Stimulated activated CD4-positive, alpha-beta T cell treated with anti-CD3 and anti-CD28 coated beads, Interleukin-15, amount 100 ng/mL, for 1 hour (primary cell): ENCODE measurements at places on chromosomes 13 and 19.

- no peak for DNase-seq
Observed at GRCh38 chr19:40550951-40551350, 25.7 kb upstream of the SHKBP1 start.

- no peak for DNase-seq
Observed at GRCh38 chr19:7999376-7999775, 6.1 kb downstream of the ELAVL1 start.

DNA sequence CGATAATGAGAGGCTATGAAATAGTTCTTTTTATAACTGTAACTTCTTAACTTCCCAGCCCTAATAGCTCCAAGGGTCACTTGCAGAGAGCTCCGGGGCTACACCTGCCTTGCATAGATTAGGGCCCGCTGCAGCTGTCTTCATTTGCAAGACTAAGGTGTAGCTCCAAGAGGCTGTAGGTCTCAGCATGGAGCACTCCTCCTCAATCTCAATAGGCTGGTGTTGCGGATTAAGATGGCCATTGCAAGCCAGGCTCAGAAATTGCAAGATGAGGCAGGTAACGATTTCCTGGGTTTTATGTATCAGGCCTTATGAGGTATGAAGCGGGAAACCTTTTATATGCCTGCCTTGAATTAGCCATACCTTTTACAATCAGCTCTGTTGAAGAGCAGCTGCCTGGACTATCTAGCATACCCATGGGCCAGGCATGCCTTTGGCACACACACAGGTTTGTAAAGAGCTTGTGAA, 185.7 kb downstream of the TM9SF2 start:
- DNase-seq, result no peak

DNA sequence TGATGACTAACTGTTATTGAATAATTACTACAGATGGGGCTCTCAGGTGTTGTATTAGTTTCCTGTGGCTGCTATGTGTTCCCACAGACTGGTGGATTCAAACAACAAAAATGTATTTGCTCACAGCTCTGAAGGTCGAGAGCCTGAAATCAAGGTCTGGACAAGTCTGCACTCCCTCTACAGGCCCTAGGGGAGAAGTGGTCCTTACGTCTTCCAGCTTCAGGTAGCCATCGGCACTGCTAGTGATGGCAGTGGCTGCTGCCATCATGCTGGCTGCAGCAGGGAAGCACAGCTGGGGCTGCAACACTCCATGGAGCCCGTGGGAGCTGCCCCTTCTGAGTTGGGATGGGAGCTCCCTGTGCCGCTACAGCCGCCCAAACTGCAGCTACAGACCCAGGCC, 1.9 kb downstream of the TEX26 start:
- no peak for DNase-seq

DNA sequence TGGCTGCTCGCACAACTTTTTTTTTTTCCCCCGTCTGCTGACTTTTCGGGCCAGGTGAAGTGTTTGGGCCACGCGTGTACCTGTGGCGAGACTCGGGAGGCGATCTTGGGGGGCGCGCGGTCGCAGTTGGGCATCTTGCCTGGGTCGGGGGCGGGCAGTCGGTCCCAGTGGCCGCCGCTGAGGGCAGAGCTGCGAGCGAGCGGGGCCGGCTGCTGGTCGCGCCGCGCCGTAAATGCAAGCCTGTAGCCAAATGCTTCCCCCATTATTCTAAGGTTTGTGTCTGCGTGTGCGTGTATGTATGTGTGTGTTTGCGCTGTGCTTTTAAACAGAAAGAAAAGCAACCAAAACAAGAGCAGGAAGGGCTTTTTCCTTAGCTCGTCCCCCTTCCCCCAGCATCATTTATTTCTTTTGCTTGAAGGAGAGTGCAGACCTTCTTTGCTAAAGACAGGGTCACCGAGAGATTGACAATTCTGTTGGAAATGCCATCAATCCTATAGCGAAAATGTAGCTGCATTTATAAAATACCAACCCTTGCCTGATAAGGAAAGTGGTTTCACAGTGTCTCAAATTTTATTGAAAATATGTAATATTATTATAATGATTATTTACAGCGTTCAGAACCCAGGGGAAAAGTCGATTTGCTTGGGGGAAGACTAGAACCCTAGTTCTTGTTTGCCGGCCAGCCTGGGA, 143.2 kb upstream of the ZNF536 start:
- no peak for DNase-seq

DNA sequence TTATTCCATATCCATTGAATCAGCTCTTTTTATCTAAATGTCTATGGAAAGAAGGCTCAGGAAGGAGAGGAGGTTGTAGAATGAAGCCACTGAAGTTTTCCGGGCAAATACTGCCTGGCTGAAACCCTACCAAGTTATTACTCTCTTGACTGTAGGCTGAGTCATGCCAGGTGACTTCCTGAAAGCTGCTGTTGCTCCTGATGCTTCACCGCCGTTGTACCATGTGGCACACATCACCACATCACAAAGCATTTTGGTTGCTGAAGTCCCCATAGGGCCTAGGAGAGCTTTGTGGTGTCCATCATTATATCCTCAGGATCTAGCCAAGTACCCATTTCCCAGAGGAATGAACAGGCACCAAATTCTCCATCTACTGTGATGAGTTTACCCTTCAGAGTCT, 11.1 kb upstream of the TDRD12 start:
- DNase-seq, result no peak

DNA sequence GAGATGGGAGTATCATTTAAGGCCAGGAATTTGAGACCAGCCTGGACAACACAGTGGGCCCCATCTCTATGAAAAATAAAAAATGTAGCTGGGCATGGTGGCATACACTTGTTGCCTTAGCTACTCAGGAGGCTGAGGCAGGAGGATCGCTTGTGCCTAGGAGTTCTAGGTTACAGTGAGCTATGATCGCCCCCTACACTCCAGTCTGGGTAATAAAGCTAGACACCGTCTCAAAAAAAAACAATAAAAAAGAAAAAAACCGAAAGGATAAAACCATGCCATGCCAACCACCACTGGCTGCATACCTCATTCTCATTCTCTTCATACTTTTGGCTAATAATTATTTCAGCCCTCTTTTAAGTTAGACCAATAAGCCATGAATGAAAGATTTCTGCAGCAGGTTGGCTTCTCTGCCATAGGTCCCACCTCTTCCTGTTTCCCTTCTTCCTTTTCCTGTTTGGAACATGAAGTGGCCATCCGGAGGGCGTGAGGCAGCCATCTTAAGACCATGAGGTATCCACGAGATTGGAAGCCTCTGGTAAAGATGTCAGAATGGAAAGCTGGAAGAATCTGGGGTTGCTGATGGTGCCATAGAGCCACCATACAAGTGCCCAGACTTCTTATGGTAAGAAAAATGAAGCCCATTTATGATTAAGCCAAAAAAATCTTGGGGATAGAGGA, 171.3 kb downstream of the CACNA1A start:
- DNase-seq, result no peak

GRCh38 chr19:15072930-15073647, 8.9 kb upstream of the OR1I1 start:
- no peak for DNase-seq

DNA sequence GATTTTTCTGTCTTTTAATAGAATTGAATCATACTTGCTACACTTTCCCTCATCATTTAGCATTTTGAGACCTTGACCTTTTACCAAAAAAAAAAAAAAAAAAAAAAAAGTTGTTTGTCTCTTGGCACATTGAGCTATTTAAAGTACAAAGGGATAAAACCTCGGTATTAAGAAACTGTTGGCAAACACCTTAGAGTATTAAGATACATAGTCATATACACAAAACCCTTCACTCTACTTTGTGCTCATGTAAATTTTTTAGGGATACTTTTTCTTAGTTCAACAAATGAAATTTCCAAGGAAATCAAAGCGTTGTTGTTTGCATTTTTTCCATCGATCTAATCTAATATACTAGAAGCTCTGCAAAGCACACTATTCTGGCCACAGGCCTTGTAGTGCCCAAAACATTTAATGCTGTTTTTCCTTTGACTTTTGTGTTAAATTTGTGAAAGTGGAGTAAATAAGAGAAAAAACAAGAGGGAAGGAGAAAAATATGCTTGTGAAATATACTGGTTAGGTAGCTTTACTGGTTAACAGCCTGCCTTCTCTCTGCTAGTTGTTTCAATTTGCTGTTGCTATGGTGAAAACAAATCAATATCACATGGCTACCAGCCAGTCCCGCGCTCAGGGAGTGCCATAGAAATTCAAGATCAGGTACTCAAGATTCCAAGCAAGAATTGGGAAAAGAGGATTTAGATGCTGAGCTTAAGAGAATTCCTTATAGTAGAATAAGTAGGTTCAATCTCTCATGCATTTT, 2.6 kb downstream of the MBNL2 start:
- DNase-seq, result no peak

- DNase-seq, result no peak
Observed at GRCh38 chr13:64414381-64414780, 2815.8 kb downstream of the PCDH9 start.

DNA sequence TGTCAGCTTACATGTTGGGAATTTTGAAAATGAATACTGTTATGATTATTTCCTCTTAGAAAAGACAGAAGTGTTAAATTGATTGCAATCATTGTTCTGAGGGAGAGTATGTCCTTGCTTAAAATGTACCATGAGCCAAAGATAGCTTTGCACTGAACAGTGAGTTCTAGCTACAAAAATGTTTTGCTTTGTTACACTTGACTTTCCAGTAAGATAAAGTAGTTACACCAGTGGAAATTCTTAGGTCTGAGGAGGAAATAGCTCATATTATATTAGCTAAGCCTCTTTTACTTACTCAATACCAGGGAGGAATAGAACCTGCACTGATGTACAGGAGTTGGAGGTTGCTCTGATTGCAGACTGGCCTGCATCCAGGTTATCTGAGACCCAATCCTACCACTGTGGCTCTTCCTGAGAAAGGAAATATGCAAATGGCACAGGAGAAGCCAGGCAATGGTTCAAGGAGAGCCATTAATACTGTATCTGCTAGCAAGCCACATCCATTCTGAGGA, 53.0 kb upstream of the FBXL3 start:
- DNase-seq, result no peak

GRCh38 chr13:49444524-49445395, 686 bp downstream of the SETDB2 start:
- DNase-seq, result no peak

- DNase-seq, result no peak
Observed at GRCh38 chr19:41350735-41351338, 2.9 kb downstream of the TGFB1 start.
